ENCODE measurements at places on chromosomes 5 and 9.

- no peak for DNase-seq
These were observed 75.4 kb downstream of the BNC2 start for GRCh38 chr9:16794871-16795639.

DNA sequence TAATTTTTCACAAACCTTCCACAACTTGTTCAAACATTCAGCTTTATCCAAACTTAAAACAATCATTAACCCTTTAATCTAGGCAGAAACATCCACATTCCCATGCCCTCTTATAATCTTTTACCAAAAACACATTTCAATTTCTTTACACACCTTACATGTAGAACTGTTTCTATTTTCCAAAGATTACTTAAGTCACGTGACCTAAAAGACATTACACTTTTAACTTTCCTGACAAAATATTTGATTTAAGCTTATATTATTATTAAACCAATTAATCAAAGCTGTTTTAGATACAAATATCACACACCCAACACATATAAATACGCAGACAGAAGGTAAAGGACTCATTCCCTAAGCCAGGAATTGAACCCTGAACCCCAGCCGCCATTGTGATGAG, 21.0 kb upstream of the MRPS30 start:
- DNase-seq = no peak

DNA sequence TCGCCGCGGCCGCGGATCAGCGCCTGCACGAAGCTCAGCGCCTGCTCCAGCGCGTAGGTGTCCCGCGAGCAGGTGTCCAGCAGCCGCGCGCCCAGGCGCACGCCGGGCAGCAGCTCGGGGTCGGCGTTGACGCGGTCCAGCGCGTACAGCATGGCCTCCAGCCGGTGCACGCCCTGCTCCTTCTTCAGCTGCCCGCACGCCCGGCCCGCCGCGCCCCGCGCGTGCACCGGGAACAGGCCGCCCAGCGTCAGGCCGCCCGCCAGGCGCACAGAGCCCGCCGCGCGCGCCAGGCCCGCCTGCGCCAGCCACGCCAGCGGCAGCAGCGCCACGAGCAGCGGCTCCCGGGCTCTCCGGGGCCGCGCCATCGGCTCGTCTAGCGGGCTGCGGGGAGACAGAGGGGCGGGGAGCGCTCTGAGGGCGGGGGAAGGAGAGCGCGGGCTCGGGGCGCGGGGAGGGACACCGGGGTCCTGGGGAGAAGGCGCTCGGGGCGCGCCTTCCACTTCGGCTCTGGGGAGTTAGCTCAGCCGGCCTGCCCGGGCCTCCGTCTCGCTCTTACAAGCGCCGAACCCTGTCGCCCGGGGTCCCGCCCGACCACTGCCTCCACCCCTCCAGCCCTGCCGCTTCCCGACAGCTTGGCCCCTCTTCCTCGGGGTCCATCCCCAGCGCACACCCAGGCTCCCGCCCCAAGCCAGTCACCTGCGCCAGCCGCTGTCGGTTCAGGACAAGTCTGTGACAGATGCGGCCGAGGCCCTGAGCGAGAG, at the start of gene GRM6:
Gene GRM6, minus strand, starts transcription at position 741 of the 761 bp plus-strand sequence. Its CDS starts 376 bp downstream, at position 365.
- DNase-seq = no peak

DNA sequence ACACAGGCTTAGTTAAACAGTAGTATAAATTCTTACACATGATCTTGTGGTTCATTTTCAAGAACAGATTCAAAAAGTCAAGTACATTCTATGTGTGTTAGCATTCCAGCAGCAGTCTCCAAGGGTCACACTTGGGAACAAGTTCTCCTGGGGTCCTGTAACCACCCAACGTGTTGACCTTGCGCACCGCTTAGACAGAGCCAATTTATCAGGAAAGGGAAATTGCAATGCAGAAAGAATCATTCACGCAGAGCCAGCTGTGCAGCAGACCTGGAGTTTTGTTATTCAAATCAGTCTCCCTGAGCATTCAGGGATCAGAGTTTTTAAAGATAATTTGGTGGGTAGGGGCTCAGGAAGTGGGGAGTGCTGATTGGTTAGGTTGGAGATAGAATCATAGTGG, 8.5 kb upstream of the RXFP3 start:
- DNase-seq = no peak

DNA sequence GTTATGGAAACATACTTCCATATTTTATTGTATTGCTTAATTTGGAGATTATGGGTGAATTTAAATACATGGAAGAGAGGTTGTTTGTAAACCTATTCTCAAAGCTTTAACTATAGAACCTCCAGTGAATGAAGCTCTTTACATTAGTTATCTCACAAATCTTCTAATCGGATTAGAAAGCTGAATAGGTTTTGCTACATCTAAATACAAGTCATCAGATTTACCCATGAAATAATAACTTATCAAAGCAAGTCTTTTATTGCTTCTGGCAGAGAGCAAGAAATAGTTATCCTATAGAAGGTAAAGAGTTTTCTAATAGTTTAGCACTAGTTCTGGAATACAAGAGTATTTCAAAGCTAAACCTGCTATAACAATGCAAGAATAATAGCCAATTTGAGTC, 104.4 kb upstream of the SREK1 start:
- no peak for DNase-seq

DNA sequence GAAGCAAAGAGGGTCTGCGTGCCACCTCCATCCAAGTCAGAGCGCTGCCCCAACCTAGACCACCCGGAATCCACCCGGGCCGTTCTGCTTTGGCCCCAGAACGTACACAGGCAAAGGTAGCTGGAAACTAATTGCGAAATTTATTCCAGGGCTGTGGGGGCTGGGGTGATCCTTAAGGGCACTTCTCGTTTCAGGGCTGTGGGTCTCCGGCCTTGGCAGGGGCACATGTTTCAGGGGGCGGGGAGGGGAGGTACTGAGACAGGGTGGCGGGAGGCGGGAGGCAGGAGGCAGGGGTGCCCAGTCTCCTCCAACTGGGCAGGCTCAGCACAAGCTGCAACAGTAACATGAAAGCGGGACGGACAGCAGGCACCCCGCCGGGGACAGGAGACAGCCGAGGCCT, 26.1 kb downstream of the NR5A1 start:
- no peak for DNase-seq

DNA sequence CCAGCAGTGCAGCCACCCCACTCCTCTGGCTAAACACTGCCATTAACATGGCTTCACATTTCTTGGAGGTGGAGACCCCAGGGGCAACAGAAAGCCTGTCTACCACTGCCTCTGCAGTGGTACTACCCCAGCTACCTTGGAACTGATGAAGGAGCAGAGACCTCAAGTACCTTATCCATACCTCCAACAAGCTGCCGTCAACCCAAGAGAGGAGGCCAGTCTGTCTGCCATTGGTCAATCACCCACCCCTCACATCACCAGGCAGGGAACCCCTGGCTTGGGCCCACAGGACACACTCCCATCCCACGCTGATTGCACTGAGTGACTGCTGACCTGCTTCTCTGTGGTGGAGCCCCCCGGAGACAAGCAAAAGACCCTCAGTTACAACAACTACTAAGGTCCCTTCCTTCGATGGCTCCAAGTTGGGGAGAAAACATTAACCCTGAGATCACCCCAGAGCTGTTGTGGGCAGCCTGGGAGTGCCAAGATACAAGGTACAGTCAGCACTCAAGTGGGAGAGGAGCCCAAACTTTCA, 5.6 kb downstream of the IFNA14 start:
- no peak for DNase-seq

DNA sequence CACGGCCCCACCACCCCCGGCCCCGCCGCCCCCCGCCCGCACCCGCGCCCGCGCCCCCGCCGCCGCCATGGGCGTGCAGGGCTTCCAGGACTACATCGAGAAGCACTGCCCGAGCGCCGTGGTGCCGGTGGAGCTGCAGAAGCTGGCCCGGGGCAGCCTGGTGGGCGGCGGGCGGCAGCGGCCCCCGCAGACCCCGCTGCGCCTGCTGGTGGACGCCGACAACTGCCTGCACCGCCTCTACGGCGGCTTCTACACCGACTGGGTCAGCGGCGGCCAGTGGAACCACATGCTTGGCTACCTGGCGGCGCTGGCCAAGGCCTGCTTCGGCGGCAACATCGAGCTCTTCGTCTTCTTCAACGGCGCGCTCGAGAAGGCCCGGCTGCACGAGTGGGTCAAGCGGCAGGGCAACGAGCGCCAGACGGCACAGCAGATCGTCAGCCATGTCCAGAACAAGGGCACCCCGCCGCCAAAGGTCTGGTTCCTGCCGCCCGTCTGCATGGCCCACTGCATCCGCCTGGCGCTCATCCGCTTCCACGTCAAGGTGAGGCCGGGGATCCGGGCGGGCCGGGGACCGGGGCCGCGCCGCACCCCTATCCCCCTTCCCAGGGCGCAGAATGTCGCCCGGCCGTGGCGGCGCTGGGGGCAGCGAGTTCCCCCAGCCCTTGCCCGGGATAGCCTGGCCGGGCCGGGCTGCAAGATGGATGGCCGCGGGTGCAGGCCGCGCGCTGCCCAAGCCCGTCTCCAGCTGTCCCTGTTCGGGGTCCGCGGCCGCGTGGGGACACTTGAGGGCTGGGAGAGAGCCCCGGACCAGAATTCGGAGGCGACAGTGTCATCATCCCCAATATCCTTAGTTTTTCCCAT, 594 bp downstream of the FAM120A start:
- peak; percentile 87 for DNase-seq

- DNase-seq = no peak
These were observed 246.2 kb upstream of the DAB2 start for GRCh38 chr5:39670955-39671354.

DNA sequence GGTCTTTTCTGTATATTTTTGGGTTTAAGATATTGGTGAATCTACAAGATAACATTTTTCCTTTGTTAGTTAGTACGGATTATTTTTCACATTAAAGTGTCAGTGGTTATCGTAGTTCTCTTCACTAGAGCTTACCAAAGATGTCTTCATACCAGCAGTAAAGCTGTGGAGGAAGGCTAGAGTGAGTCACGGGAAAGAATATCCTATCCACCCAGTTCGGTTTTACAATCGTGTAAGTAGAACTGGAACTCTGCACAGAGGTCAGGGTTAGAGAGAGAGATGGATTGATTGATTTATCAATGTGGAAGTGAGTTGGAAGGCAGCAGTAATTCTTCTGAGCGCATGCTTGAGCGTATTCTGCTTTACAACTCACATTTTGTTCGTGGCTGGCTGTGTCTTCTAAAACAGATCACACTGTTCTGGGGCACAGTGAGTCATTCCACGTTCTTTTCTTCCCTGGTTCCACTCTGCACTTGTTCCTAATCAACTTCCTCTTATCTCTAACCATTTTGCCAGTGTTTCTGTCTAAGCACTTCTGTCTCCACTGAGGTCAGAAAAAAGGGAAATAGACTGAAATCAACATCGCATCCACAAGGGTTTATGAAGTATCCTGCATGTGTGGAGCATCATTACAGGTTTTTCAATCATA, 86.5 kb upstream of the ARRDC3 start:
- DNase-seq = peak; percentile 17

DNA sequence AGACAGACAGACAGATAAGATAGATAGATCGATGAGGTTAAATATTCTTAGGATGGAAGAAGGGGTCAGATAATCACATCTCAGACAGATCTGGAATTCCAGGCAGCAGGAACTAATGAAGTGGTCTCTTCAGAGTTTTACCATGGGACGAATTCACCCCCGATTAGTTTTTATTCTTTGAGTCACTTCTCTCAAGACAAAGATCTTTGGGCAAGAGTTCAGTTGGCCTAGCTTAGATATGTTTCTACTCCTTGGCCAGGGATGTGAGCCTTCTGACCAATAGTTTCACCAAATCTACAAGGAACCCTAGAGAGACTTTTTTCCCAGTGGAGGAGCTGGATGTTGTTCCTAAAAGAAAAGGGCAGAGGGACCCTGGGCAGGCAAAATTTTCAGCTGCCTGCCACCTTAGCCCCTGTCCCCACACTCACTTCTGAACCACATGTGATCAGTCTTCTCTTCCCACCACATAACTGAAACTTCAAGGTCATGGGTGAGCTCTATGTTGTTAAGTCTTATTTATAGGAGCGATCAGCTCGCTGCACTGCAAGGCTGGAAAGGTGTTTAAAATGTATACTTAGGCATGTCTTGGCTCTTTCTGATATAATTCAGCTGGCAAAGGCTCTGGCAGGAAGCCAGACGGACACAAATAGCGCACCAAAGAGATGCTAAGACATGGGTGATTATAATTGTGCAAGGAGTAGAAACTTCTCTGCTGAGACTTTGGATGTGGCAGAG, 132.9 kb downstream of the PALM2AKAP2 start:
- DNase-seq = peak; percentile 46

GRCh38 chr5:37668524-37669047, 171.3 kb downstream of the GDNF start:
- DNase-seq = no peak

- no peak for DNase-seq
These were observed 361.8 kb downstream of the CDH18 start for GRCh38 chr5:19626211-19626610.

DNA sequence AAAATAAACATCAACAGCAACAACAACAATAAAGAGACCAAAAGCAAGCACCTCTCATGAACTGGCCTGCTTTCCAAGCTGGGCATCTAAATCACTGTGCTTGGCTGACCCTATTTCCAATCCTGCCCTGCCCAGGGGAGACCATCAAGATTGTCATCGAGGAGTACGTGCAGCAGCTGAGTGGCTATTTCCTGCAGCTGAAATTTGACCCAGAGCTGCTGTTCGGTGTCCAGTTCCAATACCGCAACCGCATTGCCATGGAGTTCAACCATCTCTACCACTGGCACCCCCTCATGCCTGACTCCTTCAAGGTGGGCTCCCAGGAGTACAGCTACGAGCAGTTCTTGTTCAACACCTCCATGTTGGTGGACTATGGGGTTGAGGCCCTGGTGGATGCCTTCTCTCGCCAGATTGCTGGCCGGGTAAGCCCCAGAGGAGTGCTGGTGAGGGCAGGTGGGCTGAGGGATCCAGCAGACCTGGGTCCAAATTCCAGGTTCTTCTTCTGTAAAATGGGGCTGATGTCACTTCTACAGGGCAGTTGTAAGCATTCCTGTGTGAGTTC, 15.6 kb downstream of the PTGS1 start:
- DNase-seq = no peak

- peak; percentile 89 for DNase-seq
These were observed 77.5 kb downstream of the RXRA start for GRCh38 chr9:134403682-134404301.

- no peak for DNase-seq
These were observed 29.3 kb upstream of the CAMK4 start for GRCh38 chr5:111194925-111195324.

DNA sequence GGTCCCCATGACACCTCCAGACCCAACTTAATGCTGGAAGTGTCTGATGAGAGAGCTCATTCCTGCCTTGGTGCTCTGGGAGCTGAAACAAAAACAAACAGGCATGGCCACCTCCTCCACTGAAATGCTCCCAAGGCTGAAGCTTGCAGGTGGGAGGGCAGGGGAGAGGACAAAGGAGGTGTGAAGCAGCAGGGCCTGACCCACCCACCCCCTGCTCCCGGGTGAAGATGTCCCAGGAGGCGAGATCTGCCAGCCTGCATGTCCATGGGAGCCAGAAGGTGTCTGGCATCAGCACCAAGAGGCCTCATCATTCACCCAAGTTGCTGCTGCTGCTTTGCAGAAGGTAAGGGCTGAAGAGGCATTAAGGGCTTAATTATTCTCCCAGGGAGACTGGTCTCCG, 4.2 kb upstream of the CCIN start:
- DNase-seq = no peak

GRCh38 chr5:151151263-151151660, 6.3 kb downstream of the ANXA6 start:
- DNase-seq = no peak
